Fibroblast of skin of right quadriceps (primary cell): ENCODE measurements at places on chromosomes 3 and 15.
A peak's percentile ranks its signal among the peaks of the same experiment; 100 is the strongest.

DNA sequence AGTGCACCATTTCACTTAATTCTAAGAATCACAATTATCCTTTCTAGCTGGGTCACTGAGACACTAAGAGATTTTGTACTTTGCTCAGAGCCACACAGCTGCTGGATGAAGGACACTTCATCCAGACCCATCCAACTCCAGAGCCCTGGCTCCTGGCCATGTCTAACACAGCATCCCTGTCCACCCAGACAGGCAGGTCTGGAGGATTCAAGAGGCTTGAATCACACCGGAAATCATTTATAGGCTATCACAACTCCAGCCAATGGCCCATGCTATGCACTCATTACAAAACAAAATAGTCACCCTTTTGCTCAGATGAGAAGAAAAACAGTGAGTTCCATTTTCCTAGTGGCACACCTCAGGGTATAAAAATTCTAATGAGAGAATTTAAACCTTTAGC, 198.2 kb upstream of the LMCD1 start:
- peak; percentile 17 for DNase-seq

DNA sequence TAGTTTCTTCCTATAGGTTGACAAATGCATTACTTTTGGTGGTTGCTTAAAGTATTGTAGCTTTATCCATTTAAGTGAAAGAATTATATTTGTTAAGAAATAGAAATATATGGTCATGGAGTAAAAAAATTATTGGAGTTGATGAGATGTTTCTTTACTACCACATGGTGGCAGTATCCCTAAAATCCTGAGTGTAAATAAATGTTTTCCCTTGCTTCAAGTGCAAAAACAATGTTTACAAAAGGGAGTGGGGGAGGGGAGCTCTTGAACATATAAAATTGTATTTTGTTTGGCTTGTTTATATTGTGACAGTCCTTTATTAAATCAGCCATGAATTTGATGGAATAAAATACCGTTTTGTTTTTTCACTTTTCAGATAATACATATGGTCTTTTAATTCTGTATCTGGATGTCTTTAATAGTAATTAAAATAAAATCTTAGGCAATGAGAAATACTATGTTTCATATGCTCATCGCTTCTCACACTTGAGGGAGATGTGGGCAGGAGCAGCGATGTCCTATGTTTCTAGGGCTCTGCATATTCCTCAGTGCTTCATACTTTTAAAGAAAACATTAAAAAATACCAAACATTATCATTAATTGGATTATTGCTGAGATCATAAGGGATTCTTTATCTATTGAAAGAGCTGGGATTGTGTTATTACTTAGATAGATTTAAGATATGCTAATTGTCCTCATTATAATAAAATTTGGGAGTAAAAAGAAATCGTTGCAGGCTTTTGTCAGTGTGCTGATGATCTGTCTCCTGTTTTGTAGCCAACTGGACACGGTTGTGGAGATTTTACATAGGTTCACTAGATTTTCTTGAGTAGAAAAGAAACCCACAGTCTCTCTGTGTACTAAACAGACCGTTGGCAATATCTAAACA, 349.7 kb downstream of the TUSC7 start:
- peak; percentile 34 for DNase-seq

GRCh38 chr3:195550723-195551122, 7.6 kb upstream of the PPP1R2 start:
- no peak for DNase-seq

DNA sequence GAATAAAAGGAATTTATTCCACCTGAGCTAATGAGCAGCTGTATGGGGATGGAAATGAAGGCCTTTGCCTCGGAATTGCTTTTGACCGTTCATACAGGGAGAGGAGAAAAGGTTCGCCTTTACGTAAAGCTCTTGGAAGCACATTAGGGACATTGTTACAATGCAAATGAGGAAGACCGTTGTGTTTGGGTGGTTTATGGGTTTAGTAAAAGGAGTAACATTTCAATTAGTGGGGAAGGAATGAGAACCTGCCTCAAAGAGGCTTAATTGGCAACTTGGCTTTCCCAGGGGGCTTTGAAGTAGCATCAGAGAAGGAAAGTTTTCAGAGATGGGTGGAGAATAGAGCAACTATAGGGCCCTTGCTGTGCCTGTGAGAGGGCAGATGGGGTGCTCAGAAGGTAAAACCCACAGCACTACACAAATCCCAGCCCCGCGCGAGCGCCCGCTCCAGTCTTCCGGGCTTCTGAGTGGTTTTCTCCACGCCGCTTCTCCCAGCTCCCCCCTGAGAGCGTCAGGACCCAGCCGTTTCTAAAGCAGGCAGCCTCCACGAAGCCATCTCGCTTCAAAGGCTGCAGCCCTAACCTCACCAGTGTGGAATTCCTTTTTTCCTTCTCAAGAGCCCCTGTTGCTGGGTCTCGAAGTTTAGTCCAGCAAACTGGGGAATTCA, 192.0 kb upstream of the HES1 start:
- DNase-seq, result no peak

- DNase-seq, result peak; percentile 38
Observed at GRCh38 chr3:94173673-94174434, 111.0 kb downstream of the NSUN3 start.

- DNase-seq, result no peak
Observed at GRCh38 chr3:46849045-46849631, 14.1 kb downstream of the MYL3 start.

- DNase-seq, result no peak
Observed at GRCh38 chr3:185502987-185503386, 4.2 kb upstream of the TMEM41A start.

DNA sequence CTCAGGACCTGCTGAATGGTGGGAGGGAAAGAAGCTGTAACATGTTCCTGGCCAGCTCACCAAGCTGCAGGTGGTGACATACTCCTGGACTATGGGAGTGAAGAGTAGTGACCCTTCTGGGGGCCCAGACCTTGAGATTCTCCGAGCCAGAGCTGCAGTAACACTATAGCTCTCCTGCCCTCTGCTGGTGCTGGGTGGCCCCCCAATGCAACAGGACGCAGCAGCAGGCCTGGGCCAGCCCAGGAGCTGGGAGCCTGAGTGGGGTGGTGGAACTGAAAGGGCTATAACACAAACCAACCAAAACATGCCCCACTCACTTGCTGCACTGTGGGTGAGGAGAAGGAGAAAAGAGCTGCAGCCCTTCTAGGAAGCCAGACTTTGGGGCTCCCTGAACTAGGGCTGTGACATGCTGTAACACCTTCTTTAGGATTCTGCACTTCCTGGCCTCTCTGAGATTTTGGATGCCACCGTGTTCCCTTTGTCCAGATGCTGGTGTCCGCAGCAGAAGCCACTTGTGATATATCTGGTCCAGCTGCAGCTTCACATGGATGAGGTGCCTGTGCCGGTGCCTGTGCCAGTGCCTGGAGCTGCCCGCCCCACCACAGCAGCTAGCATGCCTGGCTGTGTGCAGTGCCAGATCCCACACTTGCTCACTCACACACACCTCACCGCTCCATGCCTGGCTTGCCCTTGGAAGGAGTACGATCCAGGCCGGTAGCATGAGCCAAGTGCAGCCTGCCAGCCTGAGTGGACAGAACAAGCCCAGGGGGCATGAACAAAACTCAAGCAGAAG, 636.8 kb upstream of the KCNMB2 start:
- DNase-seq, result no peak

- peak; percentile 14 for DNase-seq
Observed at GRCh38 chr3:168431491-168431890, 335.8 kb upstream of the GOLIM4 start.

GRCh38 chr3:138950006-138950644, 3.1 kb downstream of the FOXL2NB start:
- DNase-seq, result peak; percentile 30

DNA sequence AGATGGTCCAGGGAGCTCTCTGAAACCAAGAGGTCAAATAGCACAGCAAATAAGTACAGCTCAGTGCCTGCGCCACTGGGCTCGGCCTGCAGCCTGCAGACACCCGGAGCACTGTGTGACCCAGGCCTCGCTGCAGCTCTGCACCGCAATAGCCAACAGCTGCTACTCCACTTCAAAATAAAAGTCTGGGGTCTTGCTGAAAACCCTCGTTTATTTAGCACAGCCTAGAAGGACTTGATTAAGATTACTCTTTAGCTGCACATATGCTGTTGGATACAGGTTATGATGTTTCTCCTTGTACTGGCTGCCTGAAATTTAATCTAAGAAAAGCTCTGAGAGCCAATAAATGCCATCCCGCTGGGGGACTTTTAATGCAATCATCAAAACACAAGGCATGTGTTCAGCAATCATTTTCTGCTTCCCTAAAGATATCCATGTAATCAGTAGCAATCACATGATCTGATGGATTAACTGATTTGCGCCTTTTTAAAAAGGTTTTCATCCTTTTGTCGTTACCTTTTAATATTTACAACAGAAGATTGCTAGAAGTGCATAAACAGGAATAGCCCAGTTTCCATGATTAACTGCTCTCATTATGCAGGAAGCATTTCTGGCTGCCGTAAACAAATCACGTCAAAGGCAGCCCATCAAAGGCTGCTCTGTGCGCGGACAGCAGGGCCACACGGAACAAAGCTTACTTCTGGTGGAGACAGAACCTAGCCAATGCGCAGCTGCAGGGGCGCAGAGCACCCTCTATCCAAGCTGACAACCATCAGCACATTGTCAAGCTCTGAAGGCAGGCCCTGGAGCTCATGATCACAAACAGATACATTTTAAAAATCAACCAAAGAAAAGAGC, 58.8 kb downstream of the CLASP2 start:
- peak; percentile 63 for DNase-seq

- no peak for DNase-seq
Observed at GRCh38 chr3:57006949-57007419, 53.5 kb upstream of the SPATA12 start.

- DNase-seq, result no peak
Observed at GRCh38 chr3:9346141-9346540, 16.7 kb upstream of the THUMPD3 start.

GRCh38 chr3:174859756-174860155, 622 bp downstream of the NAALADL2 start:
- no peak for DNase-seq

- no peak for DNase-seq
Observed at GRCh38 chr15:100309109-100310040, 32.4 kb downstream of the ADAMTS17 start.

DNA sequence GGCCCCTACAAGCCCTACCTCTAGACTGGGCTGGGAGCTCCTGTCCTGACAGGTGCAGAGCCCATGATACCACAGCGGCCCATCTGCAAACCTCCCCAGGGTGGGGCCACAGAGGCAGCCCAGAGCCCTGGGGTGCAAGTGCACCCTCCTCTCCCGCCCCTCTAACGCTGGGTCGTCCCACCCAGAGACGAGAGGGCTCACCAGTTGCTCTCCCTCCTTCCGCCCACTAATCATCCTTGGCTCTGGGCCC, 742 bp downstream of the TNK2 start:
- no peak for DNase-seq

- DNase-seq, result no peak
Observed at GRCh38 chr3:194579091-194579606, 54.1 kb downstream of the TMEM44 start.

DNA sequence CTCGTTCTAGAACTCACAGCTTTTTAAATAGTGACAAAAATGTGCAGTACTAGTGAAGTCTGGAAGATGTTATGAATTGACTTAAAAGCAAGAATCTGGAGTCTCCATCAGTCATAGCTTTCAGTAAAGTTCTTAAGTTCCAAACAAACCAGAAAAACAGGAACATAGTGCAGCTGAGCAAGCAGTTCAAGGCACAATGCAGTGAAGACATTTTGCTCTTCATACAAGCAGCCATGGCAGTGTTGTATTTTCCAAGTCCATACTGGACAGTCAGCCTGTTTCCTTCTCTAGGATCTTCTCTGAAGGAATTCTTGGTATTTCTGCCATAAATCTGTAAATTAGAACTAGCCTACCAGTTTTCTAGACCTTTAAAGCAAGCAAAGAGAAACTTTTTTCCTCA, 90.5 kb downstream of the LRRC28 start:
- DNase-seq, result peak; percentile 7

GRCh38 chr3:189573004-189573403, 58.2 kb upstream of the TP63 start:
- no peak for DNase-seq

GRCh38 chr3:112476346-112476745, 22.9 kb downstream of the BTLA start:
- DNase-seq, result no peak

- DNase-seq, result no peak
Observed at GRCh38 chr3:58020783-58021071, 12.5 kb downstream of the FLNB start.

DNA sequence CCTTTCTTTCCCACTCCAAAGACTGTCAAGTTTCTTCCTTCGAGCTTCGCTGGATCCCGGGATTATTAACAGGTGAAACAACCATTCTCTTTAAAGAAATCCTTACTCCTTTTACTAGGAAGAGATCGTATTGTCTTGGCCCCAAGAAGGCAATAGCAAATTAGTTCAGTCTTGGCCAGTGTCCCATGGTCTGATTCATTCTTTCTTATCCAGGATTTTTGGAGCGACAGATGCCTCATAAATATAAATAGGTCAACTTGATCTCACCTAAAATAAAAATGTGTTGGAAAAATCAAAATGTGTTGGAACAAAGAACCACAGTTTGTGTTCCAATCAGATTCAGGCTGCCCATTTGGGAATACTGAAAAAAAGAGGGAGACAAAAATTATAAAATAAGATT, 140.1 kb upstream of the TMEM108 start:
- no peak for DNase-seq

DNA sequence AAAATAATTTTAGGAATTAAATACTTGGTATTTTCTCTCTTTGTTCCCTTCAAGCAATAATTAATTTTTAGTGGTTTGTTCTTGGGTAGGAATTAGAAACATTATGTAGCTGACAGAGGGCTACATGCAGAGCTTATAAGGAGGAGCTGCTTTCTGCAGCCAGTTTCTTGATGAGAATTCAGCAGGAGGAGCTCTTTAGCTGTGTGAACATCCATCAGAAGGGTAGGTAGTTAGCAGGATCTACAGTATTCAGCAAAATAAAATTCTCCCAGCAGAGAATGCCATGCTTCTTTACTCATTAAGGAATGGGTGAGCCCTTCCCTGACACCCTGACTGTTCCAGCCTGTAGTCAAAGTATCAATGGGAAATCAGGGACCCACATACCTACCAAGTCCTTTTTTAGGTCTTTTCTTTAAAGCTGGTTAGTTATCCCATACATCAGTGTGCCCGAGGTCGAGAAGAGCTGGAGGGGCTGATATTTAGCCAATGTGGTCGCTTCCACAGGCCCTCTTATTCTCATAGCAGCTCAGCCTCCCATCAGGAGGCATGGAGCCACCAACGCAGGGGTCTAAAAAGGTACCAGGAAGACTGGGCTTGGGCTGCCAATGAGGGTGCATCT, 54.0 kb downstream of the KCNAB1 start:
- DNase-seq, result peak; percentile 25

- DNase-seq, result no peak
Observed at GRCh38 chr3:40615110-40615915, 90.6 kb downstream of the ZNF621 start.

DNA sequence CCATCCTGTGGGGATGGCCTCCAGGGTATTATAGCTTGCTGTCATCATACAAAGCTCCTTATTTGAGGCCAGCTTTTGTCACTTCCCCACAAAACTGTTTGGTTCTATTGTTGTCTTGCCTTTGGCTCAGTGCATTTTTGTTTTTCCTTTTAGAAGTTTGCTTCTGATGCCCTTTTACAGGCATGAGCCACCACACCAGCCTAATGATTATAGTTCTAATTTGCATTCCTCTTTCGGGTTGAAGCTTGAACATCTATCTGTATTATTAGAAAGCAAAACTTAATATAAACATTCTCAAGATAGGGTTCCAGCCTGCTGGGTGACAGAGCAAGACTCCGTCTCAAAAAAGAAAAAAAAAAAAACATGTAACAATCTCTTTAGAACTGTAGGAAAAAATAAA, 39.8 kb downstream of the SMARCC1 start:
- no peak for DNase-seq
